ENCODE measurements at places on chromosomes 1 and 21. TPM values are rescaled to one million over a fixed set of nuclear protein-coding genes. Genes with fewer than 3 reads are reported as not detected.

GRCh38 chr1:1402072-1402900 lies 3.2 kb upstream of the CCNL2 start:
- no peaks in the 10 kb centered on the region for H3K27me3 ChIP-seq
- H3K27ac ChIP-seq, result no peak overlapping the region
- H3K4me3 ChIP-seq, result no peak overlapping the region
- DNase-seq, result no peak

The SPATA1 gene
- total RNA-seq, result not detected

DNA sequence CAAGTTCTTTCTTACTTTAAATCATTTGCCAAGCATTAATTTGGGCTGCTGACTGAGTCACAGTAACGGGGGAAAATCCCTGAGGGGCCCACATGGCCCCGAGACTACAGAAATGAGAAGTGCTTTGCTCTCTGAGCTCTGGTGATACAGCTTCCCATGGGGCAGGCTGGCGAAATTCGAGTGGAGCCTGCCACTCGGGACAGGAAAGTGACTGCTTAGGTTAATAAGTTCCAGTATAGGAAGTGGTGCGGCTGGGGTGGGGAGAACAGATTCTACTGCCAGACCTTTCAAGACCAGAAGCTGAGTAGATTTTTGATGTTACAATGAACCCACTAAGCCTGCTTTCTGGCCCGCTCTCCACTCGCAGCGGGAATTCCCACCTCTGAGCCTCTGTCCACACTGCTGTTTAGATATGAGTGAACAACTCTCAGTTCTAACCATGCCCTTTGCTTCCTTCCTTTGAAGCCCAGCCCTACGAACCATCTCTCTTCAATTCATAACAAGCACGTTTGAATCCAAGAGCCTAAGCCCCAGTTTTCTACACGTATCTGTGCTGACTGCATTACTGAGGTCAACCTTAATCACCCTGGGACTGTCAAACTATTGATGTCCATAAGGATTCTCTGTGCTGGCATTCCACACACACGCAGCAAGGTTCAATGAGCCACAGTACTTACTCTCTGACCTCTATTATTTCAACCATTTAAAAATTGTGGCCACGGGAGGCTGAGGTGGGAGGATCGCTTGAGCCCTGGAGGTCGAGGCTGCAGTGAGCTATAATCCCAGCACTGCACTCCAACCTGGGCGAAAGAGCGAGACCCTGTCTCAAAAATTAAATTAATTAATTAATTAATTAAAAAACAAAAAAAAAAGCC lies 9.6 kb downstream of the ZBTB17 start:
- H3K27ac ChIP-seq, result peak overlapping the region; percentile 41
- no peaks in the 10 kb centered on the region for H3K27me3 ChIP-seq
- H3K4me3 ChIP-seq, result no peak overlapping the region
- DNase-seq, result no peak

GRCh38 chr1:185486346-185486745 lies 169.3 kb upstream of the IVNS1ABP start:
- DNase-seq, result no peak
- H3K4me1 ChIP-seq, result no peaks in the 10 kb centered on the region
- H3K27ac ChIP-seq, result no peak overlapping the region
- no peak overlapping the region for H3K4me3 ChIP-seq
- no peaks in the 10 kb centered on the region for H3K27me3 ChIP-seq

The LAPTM5 gene
- 11.9 TPM for total RNA-seq

GRCh38 chr1:208637181-208637580 lies 393.0 kb upstream of the PLXNA2 start:
- H3K4me1 ChIP-seq, result no peaks in the 10 kb centered on the region
- peaks cover 9% of the 10 kb centered on the region for H3K27me3 ChIP-seq
- no peak for DNase-seq
- H3K36me3 ChIP-seq, result no peaks in the 10 kb centered on the region
- H3K27ac ChIP-seq, result no peak overlapping the region

The MROH9 gene
- total RNA-seq, result not detected

DNA sequence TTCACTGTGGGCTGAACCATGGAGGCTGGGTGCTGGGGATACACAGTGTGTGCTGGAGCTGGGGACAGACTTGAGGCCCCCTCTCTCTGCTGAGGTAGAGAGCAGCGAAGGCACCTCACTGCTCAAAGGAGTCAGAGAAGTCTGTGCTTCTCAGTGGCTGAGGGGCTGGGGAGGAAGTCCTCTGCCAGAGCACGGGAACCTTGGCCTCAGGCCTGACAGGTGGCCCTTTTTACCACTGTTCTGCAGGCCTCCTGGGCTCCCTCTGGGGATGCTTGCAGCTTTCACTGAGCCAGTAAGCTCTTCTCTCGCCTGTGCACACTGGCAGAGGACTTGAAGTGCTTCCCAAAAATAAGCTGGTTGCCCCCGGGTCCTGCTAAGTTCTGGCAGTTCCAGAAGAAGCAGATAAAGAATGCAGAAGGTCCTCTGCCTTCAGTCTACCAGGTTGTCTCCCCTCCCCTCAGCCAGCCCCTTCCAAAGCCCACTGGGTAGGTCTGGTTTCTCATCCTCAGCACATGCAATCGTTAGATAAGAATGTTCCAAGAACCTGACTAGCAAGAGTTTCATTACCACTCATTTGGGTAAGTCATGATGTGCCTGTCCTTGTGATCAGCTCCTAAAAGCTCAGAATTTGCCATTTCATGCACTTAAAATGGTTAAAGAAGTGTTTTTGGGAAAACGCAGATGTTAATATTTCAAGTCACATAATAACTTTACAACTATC lies 53.9 kb downstream of the TENT5C start:
- H3K27me3 ChIP-seq, result no peaks in the 10 kb centered on the region
- H3K27ac ChIP-seq, result no peak overlapping the region
- no peaks in the 10 kb centered on the region for H3K36me3 ChIP-seq

The PEAR1 gene
- 21.5 TPM for total RNA-seq

GRCh38 chr21:31801551-31802219 lies 69.8 kb upstream of the SCAF4 start:
- no peak overlapping the region for H3K27ac ChIP-seq
- no peaks in the 10 kb centered on the region for H3K4me1 ChIP-seq
- DNase-seq, result no peak

The LCE1F gene
- total RNA-seq, result not detected

The TRABD2B gene
- 0.76 TPM for total RNA-seq

The EPHA8 gene
- total RNA-seq, result not detected

DNA sequence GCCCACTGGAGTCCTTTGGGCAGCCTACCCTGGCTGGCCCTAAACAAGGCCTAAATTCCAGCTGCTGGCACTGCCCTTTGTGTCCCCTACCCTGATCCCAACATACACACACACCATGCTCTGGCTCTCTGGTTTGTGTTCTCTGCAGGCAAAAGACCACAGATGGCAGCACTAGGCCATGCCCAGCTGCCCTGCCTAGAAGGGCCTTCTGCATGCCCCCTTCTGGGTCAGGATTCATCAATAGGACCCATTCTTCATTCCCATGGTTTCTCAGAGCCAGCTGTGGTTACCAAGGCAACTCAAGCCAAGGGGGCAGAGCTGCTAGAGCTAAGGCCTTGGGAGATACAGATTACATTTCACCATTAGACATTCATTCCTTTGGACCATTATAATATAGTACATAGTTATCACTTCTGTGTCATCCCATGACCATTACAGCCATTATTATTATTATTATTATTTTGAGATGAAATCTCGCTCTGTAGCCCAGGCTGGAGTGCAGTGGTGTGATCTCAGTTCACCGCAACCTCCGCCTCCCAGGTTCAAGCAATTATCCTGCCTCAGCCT lies 17.5 kb downstream of the ASAP3 start:
- no peaks in the 10 kb centered on the region for H3K27me3 ChIP-seq
- H3K4me3 ChIP-seq, result no peak overlapping the region
- H3K27ac ChIP-seq, result no peak overlapping the region
- peaks cover 8% of the 10 kb centered on the region for H3K4me1 ChIP-seq
- no peaks in the 10 kb centered on the region for H3K36me3 ChIP-seq
- DNase-seq, result no peak

The ARTN gene
- not detected for total RNA-seq
